ENCODE measurements at places on chromosomes 6 and 20.

GRCh38 chr6:122407712-122408111 lies 8.3 kb downstream of the HSF2 start:
- no peak for DNase-seq

DNA sequence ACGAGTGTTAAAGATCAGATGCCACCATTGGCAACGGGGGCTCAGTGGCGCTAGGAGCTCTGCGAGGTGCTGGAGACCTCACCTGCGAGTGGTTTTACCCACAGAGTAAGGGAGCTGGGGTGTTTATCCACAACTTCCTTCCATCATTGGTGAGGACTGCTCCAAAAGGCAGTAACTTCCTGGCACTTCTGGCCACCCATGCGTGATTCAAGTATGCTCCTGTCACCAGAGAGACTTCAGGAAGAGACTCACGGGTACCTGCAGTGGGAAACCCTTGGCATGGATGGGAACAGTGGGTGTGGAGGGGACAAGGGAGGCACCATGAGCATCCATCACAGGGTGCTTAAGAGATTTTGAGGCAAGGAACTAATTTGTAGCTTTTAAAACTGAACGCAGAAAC lies 53.2 kb downstream of the RIN2 start:
- DNase-seq: no peak

- peak; percentile 12 for DNase-seq
Measured at GRCh38 chr6:135627092-135627715, 129.7 kb upstream of the AHI1 start.

DNA sequence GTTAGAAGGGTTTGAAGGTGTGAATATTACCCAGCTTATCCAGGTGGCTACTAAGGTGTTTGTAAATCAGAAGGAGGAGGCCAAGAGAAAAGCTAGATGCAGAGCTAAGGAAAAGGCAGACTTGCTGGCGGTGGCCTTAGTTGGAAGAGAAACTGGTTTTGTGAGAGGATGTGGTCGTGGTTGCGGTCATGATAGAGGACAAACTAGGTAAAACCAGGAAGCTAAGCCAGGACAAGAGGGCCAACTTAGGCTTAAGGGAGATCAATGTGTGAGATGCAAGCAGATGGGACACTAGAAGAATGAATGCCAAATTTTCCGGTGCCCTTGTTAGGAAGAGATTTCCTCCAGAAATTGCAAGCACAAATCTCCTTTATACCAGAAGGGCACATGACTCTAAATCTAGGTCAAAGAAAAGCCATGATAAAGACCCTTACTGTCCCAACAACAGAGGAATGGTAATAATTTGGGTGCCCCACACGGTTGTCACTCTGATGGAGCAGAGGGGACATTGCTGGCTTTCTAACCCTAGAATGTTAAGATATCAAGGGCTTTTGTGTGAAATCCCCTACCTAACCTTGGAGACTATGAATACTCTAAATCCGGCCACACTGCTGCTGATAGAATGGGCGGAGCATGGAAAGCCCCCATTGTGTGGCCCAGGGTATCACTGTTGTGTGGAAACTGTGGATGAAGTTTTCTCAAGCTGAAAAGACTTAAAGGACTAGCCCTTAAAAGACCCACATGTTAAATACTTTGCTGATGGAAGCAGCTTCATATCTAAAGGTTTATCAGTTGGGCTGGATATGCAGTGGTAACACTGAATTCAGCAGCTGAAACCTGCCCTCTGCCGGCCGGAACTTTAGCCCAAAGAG lies 7.8 kb downstream of the IL22RA2 start:
- peak; percentile 15 for DNase-seq

GRCh38 chr20:48592107-48592940 lies 235.5 kb downstream of the PREX1 start:
- no peak for DNase-seq

GRCh38 chr6:47278545-47278944 lies 31.2 kb downstream of the TNFRSF21 start:
- peak; percentile 23 for DNase-seq

DNA sequence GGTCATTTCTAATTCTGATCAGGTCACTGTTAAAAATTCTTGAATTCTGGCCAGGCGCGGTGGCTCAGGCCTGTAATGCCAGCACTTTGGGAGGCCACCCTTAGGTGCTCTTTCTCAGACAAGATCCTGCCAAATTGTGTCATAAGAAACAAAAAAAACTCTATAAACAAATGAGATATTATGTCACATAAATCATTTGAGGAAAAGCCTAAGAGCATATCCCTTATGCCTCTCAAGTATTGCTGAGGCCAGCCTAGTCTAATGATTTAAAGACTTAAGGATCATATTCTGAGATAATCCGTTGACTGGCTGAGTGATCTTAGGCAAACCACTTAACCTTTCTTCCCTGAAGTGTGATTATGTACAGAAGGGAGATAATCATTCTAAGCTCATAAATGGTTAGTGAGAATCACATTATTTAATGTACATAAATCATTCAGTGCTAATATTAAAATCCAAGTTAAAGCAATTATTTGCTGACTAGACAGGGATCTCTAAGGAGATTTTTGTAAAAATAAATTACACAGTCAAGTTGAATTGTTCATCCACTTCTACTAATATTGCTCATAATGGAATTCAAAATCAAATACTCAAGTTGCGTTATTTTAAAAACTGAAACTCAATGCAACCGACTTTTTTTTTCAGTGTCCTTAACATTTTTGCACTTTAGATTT lies 365.4 kb downstream of the PHF3 start:
- no peak for DNase-seq

- peak; percentile 62 for DNase-seq
Measured at GRCh38 chr20:32358883-32359632, 927 bp downstream of the ASXL1 start.

DNA sequence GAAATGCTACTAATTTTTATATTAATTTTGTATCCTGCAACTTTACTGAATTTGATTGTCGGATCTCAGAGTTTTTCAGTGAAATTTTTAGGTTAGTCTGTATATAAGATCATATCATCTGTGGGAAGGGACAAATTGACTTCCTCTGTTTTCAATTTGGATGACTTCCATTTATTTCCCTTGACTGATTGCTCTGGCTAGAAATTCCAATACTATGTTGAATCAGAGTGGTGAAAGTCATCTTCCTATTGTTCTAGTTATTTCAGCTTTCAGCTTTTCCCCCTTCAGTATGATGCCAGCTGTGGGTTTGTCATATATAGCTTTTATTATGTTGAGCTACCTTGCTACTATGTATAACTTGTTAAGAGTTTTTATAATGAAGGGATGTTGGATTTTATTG lies 771.2 kb downstream of the KIF16B start:
- no peak for DNase-seq

DNA sequence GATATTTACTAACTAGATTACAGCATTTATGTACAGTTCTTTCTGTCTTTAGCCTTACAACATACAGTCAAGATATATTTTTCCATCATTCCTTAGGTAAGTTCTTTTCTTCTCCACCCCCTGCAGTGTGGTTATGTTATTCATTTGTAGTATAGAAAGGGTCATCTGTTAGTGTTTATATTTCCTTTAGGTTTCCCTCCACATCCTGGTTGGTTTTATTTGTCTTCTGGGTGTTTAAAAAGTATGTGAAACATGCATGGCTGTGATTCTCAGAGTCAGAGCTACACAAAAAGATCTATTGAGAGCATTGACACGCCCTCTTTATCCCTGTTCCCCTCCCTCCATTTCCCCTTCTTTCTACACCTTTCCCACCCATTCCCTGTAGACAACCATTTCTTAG lies 20.1 kb downstream of the DHX35 start:
- no peak for DNase-seq

DNA sequence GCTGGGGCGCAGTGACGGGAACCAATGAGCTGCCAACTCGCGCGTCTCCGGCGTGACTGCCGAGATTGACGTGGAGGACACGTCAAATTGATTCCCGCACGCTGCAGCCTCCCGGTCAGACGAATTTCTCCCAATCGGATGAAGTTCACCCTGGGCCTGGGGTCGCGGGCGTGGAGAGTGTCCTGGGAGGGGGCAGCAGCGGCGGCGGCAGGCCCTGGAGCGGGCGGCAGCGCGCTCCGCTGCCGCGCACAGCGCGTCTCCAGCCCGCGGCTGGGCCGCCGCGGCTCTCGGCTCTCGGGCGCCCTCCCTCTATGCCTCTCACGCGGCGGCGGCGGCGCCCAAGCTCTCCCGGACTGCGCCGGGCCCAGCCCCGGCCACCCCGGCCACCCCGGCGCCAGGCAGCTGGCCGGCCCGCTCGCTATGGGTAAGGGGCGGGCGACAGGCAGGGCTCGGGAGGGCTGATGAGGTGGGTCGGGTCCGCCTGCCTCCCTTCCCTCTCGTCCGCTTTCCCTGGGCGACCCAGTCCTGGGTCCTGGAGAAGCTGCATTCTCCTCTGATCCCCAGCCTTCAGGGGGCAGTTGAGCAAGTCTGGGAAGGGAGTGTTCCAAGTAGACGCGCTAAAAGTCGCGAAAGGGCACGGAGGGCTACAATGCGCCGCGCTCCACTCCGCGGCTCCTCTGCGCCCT lies at the start of gene PAX1:
Gene PAX1 (plus strand): TSS at position 90 of the 686 bp plus-strand sequence. CDS start 49 bp downstream, at position 139.
- peak; percentile 16 for DNase-seq

- no peak for DNase-seq
Measured at GRCh38 chr20:5545455-5545854, 204.7 kb upstream of the SHLD1 start.

GRCh38 chr6:17703256-17703694 lies 3.5 kb downstream of the NUP153 start:
- no peak for DNase-seq

DNA sequence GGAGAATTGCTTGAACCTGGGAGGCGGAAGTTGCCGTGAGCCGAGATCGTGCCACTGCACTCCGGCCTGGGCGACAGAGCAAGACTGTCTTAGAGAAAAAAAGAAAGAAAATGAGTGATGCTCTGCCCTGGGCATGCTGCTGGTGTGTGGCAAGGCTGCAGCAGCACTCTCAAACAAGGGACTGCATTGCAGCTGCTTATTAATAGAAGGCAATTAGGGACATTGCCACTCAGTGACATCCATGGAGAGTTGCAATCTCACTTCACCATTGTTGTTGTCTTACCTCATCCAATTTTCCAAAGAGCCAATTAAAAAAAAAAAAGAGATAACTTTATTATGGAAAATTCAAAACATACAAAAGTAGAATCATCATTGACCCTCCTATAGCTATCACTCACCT lies 131.1 kb downstream of the LRRC1 start:
- DNase-seq: no peak

GRCh38 chr6:53461041-53461656 lies 83.8 kb downstream of the GCLC start:
- DNase-seq: no peak

- DNase-seq: no peak
Measured at GRCh38 chr6:116543149-116543548, 2.3 kb downstream of the TRAPPC3L start.

DNA sequence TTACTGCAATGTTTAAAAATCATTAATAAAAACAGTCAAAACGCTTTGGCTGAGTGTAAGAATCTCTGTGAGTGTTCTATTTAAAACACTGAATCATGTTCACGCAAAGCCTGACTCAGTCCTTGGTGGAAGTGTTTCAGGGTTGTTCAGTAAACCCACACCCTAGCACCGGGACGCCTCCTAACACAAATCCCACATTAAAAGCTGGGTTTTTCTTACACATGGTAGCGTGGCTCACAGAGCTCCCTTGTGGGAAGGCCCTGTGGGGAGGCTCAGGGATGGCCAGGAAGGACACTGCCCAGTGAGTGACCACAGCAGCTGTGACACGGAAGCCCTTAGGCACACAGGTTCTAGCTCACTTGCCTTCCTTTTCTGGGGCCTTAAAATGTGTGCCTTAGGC lies 80.2 kb downstream of the GMPR start:
- no peak for DNase-seq

DNA sequence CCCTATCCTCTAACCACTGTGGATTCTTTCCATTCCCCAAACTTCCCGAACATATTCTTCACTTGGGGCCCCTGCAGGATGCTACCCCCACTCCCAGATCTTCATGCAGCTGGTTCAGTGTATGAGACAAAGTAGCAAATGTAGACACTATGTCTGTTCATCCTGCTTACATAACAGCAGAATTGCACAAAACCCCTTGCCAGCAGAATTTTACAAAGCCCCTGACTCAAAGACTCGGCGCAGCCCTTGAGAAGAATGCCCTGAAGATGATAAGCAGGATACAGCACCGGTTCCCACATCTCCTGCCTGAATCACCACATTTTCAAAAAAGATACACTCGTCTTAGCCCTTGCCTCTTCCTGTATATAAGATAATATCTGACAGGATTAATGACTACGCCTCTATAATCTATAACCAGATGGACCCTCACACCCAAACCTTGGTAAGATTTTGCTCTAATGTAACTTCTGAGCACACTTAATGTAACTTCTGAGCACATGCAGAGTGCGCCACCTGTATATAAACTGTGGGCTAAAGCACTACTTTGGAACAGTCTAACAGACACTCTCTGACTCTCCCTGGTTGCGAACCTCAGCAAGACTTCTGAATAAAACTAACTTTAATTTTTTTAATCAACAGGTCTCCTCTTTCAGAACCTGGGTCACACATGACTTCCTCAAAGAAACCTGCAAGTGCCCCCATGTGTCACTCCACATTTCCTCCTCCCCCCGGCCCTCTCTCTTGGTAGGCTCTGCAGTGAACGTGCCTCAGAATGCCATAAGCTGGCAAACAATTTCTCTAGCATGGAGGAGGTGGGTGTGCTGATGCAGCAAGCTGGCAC lies 28.7 kb downstream of the RALGAPA2 start:
- no peak for DNase-seq

DNA sequence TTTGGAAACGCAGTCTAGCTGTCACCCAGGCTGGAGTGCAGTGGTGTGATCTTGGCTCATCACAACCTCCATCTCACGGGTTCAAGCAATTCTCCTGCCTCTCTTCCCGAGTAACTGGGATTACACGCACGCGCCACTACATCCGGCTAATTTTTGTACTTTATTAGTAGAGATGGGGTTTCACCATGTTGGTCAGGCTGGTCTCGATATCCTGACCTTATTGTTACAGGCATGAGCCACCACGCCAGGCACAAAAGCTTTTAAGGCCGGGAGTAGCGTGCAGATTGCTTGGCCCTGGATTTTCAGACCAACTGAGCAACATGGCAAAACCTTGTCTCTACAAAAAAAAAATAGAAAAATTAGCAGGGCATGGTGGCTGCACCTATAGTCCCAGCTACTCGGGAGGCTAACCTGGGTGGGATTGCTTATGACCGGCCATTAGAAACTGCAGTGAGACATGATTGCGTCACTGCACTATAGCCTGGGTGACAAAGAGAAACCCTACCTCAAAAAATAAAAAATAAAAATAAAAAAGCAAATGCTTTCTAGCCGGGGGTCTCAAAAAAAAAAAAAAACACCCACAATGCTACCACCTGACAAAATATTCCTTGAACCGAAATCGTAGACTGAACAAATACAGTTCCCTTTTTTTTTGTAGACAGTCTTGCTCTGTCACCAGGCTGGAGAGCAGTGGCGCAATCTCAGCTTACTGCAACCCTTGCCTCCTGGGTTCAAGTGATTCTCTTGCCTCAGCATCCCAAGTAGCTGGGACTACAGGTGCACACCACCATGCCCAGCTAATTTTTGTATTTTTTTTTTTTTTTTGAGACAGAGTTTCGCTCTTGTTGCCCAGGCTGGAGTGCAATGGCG lies 15.0 kb downstream of the RBM39 start:
- no peak for DNase-seq
